ENCODE measurements at places on chromosomes 5 and 9.

- no peak for DNase-seq
Measured at GRCh38 chr9:111993319-111993718, 96.7 kb downstream of the UGCG start.

DNA sequence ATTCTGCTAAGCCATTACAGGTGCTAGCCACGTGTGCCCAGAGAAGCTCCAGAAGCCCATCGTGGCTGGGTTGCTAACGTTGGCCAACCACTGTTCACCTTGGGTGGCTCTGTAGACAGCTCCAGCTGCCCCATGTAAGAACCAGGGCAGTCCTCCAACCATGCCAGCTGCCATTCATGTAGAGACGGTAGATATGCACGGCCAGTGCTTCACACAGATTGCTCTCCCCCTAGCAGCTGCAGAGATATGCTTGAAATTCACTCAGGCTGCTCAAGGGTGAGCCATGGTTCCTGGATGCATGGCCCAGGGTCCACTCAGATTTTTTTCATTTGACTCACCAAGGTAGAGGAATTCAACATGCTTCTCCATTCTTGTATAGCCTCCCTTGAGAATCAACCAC is 31.0 kb downstream of the GADD45G start:
- no peak for DNase-seq

DNA sequence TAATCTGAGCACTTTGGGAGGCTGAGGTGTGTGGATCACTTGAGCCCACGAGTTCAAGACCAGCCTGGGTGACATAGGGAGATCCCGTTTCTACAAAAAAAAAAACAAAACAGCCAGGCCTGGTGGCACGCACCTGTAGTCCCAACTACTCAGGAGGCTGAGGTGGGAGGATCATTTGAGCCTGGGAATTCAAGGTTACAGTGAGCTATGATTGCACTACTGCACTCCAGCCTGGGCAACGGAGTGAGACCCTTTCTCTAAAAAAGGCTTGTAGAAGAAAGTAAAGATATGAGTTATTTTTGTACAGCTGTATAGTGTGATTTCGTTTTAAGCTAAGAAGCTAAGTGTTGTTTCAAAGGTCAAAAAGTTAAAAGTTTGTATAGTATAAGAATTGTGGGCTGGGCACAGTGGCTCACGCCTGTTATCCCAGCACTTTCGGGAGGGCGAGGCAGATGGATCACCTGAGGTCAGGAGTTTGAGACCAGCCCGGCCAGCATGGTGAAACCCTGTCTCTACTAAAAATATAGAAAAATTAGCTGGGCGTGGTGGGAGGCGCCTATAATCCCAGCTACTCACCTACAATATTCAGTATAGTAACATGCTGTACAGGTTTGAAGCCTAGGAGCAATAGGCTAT is 18.8 kb downstream of the UBE2R2 start:
- DNase-seq: no peak

- DNase-seq: no peak
Measured at GRCh38 chr5:178827636-178828035, 32.1 kb upstream of the ZNF354B start.

DNA sequence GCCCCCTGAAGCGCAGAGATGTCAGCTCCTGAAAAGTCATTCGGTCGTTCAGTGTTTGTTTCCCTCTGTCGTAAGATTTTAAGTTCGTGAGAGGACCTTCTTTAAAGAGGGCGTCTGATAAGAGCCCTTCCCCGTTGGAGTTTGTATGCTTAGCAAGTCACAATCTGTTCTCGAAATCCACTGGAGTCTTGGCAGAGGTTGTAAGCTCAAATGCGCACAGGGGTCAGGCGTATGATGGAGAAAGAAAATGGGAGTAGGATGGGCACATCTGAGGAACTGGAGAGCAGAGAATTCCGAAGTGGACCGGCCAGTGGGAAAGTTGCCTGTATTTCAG is 710 bp downstream of the HSD17B4 start:
- DNase-seq: no peak

DNA sequence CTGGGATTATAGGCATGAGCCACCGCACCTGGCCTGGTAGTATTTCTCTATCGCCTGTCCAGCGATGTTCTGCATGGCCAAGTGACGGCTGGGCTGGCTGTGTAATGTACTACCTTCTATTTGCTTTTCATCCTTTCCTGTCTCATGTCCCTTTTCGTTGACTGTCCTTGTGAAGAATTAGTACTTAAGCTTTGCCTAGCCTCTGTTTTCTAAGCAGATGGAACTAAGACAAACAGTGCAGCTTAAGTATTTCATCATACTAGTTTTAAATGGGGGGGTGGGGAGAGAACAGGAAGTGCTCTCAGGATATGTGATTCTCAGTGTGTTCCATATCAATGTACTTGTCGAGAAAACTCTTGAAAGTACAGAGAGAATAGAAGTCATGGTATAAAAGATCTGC is 31.7 kb upstream of the CCL21 start:
- no peak for DNase-seq

DNA sequence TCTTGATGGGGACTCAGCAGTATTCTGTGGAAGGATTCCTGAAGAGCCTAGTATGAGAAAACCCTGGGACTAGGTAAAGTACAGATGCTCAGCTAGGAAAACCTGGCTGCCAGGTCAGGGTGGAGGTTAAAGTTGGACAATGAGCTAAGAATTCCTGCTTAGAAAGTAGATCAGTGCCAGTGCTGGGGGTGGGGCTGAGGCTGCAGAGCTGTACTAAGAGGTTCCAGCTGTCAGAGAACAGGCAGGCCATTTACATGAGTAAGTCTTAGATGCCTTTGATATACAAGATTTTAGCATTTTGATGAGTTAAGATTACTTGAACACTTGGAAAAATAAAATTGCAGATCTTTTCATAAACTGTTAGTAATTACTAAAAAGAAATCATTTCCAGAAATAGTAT is 332.3 kb upstream of the NUDT12 start:
- DNase-seq: no peak

DNA sequence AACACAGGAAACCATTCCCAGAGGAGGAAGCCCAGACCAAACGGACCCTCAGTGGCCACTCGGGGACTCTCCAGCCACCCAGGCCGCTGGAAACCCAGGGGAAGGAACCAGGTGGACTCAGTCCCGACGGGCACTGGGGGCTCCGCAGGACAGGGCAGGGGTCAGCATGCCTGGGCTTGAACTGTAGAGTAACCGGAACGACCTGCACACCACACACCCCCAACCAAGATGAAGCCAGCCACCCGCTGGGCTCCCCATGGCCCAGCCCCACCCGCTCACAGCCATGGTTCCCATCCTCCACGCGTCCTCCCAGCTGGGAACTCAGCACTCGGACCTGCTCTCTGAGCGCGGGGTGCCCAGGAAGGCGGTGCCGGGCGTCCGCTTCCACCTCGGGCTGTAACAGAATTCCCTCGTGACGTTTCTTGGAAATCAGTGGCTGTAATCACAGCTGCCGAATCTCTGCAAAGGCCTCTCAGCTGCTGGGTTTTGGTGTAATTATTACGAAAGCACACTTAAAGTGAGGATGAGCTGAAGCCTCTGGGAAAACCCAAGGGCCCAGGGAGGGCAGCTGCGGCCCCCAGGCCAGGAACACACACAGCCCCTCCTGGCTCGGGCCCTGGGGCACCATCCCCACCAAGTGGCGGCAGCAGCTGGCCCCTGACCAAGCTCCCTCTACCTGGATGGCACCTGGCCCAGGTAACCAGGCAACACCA is 13.8 kb downstream of the NACC2 start:
- no peak for DNase-seq

GRCh38 chr9:121636341-121636865 is 15.0 kb upstream of the DAB2IP start:
- DNase-seq: no peak

- DNase-seq: no peak
Measured at GRCh38 chr9:123002754-123003153, 30.7 kb upstream of the GPR21 start.

GRCh38 chr9:97315550-97315949 is 8.1 kb downstream of the CCDC180 start:
- DNase-seq: no peak

- DNase-seq: no peak
Measured at GRCh38 chr5:179791881-179792611, 1.7 kb upstream of the LTC4S start.

GRCh38 chr5:62465985-62466925 is 53.7 kb downstream of the IPO11 start:
- DNase-seq: no peak

DNA sequence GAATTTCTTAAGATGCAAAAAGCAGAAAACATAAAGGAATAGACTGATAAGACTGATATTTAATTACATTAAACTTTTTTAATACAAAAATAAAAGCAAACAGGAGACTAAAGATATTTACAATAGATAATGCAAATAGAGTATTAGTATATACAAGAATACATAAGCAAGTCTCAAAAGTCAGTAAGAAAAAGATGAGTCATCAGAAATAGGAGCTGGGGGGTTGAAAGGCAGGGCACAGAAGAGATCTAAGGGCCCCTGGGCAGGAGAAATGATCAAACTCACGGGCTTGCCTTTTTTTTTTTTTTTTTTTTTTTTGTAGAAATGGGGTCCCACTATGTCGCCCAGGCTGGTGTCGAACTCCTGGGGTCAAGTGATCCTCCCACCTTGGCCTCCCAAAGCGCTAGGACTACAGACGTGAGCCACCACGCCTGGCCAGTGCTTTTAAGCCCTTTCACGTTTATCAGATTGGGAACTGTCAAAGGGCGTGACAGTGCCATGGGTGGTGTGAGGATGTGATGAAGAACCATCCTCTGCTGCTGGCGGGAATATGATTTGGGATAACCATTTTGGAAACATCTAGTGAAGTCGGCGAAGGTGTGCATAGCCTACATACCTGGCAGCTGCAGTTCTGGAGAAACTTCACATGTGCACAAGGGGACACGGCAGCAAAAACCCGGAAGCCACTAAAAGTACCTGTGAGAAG is 126.1 kb downstream of the CACNA1B start:
- DNase-seq: no peak

DNA sequence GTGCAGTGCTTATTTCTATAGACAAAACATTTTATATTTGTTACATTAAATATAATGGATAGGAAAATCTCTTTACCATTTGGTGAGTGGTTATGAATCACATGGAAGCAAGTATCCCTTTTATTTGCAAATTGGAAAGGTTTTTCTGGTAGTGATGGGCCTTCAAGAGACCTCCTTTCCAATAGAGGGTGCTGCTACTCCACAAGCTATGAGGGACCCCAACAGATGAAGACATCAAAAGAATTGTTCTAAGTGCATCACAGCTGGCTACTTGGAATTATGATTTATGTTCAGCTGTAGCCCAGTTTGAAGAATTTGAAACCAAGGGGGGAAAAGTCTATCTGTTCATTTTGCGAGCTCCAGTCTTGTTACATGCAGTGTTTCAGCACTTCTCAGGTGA is 493.7 kb upstream of the SGCD start:
- DNase-seq: no peak

GRCh38 chr5:140356853-140357725 is 2.9 kb upstream of the SLC4A9 start:
- no peak for DNase-seq

DNA sequence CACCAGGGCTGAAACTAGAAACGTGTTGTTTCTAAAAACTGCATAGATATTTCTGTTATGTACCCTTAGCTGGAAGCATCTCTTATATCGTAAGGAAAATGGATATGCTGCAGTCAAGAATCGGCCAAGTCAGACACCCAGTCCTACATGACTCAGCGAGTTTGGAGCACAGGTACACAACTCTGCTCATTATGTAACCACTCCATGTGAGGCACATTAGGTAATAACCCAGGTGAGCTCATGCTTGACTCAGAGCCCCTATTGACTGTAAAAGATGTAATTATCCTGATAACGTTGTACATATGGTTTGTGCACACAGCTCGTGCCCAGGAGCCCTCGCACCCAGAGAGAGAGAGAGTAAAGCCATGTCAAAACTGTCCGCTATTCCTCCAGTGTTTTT is 593.7 kb upstream of the ACO1 start:
- no peak for DNase-seq

- no peak for DNase-seq
Measured at GRCh38 chr5:86970361-86970760, 297.3 kb upstream of the RASA1 start.

DNA sequence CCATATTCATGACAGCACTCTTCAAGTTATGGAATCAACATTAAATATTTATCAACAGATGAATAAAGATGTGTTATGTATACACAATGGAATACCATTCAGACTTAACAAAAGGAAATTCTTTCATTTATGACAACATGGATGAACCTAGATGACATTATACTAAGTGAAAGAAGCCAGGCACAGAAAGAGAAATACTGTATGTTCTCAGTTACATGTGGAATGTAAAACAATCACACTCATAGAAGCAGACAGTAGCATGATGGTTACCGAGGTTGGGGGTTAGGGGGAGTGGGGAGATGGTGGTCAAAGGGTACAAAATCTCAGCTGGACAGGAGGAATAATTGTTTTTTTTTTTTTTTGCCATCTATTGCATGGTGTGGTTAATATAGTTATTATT is 431.9 kb downstream of the DMAC1 start:
- no peak for DNase-seq

DNA sequence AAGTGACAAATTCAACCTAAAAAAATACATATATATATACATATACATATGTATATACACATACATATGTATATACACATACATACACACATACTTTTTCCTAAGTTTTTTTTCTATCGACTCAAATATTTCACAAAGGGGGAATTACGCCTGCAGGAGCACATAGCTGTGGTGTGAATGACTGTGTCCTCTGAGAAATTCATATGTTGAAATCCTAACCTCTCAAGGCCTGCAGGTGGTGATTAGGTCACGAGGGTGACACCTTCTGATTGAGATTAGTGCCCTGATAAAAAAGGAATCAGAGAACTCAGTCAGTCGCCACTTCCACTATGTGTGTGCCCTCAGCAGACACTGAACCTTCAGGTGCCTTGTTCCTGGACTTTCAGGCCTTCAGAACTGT is 248.7 kb downstream of the SEMA5A start:
- no peak for DNase-seq

GRCh38 chr5:172872997-172873491 is 39.0 kb downstream of the ERGIC1 start:
- no peak for DNase-seq

- no peak for DNase-seq
Measured at GRCh38 chr5:64595031-64595855, 89.4 kb downstream of the RGS7BP start.

- DNase-seq: no peak
Measured at GRCh38 chr9:6894135-6894534, 136.4 kb downstream of the KDM4C start.

DNA sequence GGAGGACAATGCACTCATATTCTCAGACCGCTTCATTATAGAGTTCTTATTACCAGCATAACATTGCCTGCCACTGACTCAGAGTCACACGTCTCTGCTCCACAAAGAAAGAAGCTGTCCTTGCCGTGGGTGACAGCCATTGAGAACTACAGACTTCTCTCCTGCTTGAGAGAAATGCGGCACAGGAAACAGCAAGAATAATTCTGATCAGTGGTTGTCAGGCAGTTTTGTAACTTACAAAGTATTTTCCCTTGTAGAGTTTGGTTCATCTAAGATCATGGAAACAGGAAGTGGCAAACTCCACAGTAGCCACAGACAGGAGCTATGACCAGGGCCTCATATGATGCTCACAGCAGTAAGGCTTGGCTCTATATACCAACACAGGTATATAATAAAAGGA is 47.0 kb downstream of the KCNV2 start:
- DNase-seq: no peak

GRCh38 chr9:93679536-93680442 is 103.4 kb downstream of the PHF2 start:
- DNase-seq: peak; percentile 1

GRCh38 chr9:3528451-3528850 is 2.6 kb upstream of the RFX3 start:
- DNase-seq: peak; percentile 19

GRCh38 chr5:10644192-10644591 is 80.3 kb downstream of the ANKRD33B start:
- DNase-seq: no peak

GRCh38 chr5:1652873-1653697 is 129.3 kb upstream of the LPCAT1 start:
- no peak for DNase-seq

Measured in stimulated activated CD4-positive, alpha-beta T cell treated with anti-CD3 and anti-CD28 coated beads, Interleukin-15, amount 100 ng/mL, for 1 hour (primary cell).